ENCODE measurements at places on chromosomes 16 and 17.
A peak's percentile ranks its signal among the peaks of the same experiment; 100 is the strongest.

- DNase-seq: peak; percentile 12
Measured at GRCh38 chr16:89044418-89045180, 49.1 kb upstream of the ACSF3 start.

- DNase-seq: no peak
Measured at GRCh38 chr17:48060249-48060648, 12.1 kb downstream of the NFE2L1 start.

- DNase-seq: no peak
Measured at GRCh38 chr17:20266806-20267458, 200.4 kb downstream of the LGALS9B start.

GRCh38 chr16:67528222-67528869, at the start of gene RIPOR1:
RIPOR1 (plus strand) TSS chr16:67528829; CDS start chr16:67538447, 9,618 bp downstream.
- DNase-seq: peak; percentile 70

DNA sequence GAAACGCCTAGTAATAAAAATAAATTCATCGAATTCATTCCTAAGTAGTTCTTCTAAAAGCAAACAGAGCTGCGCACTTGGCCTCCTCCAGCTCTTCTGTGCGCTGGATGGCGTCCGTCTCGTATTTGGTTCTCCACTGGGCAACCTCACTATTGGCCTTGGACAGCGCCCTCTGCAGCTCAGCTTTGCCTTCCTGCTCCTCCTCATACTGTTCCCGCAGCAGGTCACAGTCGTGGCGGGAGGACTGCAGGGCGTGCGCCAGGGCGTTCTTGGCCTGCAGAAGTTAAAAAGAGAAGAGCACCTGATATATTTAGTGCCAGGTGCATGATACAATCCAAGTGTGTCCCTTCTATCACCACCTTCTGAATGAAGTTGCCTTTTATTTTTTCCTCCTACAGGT, 21.8 kb downstream of the MYH3 start:
- DNase-seq: no peak

DNA sequence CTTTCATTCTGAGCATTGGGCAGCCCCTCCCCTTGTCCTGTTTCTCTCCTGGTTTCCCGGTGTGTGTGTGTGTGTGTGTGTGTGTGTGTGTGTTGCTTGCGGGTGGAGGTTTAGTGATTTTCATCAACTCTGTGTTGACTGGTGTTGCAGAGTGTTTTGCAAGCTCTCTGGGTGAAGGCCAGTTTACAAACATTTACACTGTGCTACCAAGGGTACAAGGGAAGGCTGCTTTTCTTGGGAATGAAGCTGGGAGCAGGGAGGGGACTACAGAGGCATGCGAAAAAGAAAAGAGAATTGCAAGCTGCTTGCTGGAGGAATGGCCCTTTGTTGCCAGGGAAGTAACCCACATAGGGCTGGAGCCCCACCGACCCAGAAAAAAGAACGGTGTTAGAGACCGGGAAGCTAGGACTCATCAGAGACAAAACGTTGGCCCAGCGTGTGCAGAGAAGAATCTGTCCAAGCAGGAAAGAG, 29.6 kb downstream of the HS3ST3B1 start:
- DNase-seq: no peak

DNA sequence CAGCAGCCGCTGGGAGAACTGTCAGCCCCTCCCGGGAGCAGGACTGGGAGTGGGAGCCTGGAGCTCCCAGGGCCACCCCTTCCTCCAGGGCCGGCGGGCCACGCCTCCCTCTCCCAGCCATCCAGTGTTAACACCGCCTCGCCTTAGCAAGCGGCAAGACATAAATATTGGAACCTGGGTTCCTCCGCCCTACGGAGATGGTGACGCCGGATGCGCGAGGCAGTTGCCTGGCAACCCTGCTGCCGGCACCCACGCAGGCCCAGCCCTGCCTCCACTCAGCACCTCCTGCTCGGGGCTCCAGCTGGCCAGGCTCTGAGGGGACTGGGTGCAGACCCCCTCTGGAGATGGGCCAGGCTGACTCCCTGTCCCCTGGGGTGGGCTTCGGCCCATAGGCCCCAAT, 27.4 kb upstream of the CACNA1H start:
- DNase-seq: peak; percentile 89

DNA sequence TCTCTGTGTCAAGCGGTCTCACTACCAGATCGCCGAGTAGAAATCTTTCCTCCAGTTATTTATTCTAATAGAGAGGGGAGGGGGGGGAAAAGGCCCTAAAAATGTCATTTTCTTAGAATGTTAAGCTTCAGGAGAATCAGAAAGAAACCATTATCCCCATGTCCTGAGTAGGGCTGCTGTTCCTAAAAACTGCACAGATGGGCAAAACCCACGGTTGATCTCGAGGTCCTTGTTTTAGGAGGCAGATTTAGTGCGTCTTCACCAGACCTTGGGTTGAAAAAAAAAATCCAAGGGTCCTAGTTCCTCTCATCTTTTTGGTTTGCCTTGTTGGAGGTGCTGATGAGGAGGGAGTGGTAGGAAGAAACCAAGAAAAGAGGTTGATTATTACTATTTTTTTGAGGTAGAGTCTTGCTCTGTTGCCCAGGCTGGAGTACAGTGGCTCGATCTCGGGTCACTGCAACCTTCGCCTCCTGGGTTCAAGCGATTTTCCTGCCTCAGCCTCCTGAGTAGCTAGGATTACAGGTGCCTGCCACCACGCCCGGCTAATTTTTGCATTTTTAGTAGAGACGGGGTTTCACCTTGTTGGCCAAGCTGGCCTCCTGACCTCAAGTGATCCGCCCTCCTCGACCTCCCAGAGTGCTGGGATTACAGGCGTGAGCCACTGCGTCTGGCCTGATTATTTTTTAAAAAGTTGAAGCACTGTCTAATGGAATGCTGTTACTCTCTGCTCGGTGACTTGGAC, 1.4 kb downstream of the CBFB start:
- no peak for DNase-seq

DNA sequence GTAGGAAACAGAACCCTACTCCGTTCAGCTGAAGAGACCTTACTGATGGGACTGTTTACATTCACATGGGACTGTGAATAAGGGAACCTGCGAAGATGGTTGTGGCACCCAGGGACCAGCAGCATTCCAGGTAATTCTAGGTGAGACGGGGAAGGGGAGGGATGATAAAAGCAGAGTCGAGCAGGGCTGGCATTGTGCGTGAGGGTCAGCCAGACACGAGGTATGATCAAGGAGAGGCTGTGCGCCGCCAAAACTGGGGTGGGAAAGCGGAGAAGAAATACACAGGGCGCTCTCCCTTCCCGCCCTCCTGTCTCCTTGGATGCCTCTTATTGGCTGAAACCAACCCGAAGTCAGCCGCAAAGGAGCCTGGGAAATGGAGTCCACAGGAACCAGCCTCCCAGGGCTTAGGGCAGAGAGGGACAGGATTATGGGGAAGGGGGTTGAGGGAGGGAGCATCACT, 38.4 kb upstream of the CSNK2A2 start:
- DNase-seq: peak; percentile 83

DNA sequence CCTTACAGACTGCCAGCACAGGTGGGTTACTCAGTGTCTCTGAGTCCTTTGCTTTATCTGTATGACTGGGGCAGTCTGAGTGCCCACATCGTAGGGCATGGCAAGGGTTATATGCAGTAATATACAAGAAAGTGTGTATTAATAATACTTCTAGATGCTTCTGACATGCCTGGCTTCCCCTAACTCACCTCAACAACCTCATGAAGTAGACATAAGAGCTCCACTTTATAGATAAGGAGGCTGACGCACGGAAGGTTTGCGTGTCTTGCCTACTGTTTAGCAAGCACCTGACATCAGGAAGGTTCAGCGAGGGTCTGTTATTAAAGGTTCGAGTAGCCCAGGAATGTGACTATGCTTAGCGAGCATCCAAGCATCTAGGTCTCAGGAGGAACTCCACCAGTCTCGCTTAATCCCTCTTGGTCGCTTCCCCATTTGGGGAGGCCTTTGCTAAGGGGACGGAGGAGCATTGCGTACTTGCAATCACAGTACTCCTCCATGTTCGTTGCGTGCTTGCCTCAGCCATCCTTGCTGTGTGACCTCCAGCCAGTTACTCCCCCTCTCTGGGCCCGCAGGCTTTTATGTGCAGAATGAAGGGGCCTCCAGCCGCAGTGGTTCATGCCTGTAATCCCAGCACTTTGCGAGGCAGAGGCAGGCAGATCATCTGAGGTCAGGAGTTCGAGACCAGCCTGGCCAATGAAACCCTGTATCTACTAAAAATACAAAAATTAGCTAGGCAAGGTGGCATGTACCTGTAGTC, 1.6 kb downstream of the KCNG4 start:
- DNase-seq: no peak

DNA sequence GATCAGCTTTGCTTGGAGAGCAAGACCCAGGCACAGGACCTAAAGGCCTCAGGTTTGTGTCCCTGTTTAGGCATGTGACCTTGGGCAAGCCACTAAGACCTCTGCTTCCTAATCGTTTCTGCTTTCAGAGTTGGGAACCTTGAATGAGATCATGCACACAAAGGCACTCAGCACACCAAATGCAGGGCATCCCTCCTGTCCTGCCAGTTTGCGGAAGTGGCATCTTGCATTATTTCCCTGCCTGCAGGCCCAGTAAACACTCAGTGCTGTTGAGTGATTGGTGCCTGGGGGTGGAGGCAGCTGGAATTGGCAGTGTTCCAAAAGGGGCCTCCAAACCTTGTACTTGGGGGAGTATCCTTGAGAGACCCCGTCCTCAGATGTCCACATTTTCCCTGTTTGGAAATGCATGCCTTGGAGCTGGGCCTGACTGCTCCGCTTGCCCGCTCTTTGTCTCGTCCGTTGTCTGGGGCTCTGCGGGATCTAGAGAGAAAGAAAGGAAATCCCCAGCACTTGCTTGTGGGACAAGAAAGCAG, 28.7 kb downstream of the MRM1 start:
- DNase-seq: no peak

DNA sequence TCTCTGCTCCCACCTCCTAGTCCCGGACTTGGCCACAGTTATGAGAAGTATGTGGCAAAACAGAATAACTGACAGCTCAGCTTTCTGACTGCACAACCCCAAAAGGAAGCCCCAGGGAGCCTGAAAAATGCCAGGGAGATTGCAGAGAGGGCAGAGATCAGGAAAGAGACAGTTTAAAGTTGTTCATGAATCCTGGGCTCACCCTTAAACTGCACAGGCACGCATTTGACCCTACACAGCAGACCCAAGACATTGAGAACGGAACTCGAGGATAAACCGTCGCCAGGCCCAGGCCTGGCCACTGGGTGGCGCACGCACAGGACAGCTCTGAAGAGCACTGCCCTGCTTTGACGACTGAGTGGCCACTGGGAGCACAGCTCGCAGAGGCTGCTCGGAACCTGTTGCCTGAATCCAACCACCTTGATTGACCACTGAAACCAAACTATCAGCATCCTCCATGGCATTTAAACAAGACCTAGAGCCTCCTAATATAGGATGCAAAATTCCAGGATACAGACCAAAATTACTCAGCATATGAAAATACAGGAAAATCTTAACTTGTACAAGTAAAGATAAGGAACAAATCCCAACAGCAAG, 114.0 kb downstream of the C16orf95 start:
- DNase-seq: peak; percentile 75

DNA sequence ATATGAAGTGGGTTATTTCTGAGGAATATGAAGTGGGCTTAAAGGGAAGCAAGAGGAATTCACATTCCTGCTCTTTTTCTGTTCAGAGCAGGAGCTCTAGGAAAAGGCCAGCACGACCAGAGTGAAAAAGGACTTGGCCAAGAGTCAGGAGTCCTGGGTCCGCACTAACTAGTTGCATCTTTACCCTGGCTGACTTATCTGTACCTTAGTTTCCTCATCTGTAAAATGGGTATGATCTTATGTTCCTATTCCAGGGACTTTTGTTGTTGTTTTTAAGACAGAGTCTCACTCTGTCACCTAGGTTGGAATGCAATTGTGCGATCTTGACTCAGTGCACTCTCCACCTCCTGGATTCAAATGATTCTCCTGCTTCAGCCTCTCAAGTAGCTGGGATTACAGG, 52.5 kb downstream of the CNGB1 start:
- no peak for DNase-seq

DNA sequence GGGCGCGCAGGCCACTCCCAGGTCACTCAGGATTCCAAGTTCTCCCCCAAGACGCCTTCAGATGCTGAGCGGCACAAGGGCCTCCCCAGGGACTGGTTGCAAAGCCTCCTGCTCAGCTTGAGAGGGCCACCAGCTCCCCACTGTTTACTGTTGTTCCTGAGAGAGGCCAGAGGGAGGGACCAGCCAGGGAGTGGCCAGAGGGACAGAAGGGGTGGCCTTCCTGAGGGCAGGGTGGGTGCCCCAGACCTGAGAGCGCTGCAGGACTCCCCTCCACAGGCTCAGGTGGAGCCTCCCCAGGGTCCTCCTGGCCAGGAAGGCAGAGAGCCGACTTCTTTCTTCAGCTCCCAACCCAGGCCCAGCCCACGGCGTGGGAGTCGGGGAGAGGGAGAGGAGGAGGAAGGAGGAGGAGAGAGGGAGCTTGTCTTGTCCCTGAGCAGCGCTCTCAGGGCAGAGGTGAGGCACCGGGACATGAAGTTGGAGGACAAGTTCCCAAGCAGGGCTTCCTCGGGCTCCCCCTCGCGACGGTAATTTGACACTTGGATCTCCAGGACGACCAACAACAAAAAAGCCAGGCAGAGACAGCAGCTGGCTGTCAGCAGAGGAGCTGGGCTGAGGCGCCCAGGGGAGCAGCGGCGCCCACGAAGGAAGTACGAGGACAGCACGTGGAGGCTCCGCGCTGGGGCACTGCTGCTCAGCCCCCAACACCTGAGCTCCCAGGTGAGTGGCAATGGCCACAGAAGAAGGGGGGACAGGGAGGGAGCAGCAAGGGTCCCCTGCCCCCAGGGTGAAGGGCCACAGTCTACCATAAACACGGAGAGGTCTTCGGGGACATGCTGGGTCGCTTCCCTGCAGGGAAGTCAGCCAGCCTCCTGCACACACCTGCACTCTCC, 497 bp downstream of the SMIM5 start:
- peak; percentile 94 for DNase-seq

DNA sequence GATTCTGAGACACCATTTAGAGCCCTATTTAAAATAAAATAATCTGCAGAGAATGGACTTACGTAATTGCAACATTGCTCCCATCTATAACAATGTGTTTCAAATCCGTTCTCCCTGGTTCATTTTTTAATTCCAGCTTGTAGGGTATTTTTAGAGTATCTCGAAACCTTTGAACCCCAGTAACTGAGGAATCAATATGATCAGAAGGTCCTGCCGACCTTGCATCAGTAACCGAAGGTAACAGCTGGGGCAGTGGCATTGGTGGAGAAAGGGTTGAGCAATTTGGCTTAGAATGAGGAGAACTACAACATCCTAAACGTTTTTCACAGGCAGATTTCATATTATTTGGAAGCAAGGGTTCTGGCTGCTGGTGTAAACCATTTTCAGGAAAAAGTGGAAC, 49.3 kb downstream of the N4BP1 start:
- DNase-seq: no peak

GRCh38 chr17:10136258-10136981, 62.0 kb downstream of the GAS7 start:
- DNase-seq: no peak
